Stimulated activated CD8-positive, alpha-beta memory T cell treated with anti-CD3 and anti-CD28 coated beads, Interleukin-4, amount 100 ng/mL, for 48 hours (primary cell): ENCODE measurements at places on chromosomes 2 and 18.

GRCh38 chr2:64214281-64215115, 70.3 kb upstream of the PELI1 start:
- DNase-seq: no peak

GRCh38 chr2:173205375-173205774, 129.7 kb downstream of the MAP3K20 start:
- no peak for DNase-seq

DNA sequence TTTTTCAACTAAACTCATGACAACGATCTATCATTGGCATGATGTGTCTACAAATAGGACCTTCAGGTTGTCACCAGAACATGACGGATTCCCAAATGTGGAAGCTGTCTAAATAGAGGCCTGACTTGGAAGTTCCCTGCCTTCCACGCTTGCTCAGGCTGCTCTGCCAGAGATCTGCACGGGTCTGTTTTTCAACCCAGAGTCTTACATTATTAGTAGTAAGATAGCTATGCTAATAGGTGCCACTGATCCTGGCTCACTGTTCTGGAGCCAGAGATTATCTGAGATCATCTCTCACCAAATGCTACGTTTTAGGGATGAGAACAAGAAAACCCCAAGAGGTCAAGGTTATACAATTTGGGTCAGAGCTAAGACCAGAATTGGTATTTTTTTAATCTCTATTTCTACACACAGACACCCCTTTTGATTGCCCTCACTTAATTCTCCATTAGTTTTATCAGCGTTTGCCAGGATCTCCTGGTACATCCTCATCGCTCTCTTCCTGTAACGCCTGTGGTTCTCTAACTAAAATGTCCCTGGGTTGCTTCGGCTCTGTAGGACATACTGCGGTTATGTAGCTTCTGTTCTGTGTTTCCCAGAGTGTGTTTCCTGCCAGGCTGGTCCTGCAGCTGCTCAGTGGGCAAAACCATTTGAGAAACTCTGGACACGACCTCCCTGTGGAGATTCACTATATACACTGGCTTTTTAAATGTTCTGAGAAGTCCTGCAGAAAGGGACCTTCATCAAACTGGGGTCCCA, 5.7 kb downstream of the CDC42EP3 start:
- DNase-seq: no peak

DNA sequence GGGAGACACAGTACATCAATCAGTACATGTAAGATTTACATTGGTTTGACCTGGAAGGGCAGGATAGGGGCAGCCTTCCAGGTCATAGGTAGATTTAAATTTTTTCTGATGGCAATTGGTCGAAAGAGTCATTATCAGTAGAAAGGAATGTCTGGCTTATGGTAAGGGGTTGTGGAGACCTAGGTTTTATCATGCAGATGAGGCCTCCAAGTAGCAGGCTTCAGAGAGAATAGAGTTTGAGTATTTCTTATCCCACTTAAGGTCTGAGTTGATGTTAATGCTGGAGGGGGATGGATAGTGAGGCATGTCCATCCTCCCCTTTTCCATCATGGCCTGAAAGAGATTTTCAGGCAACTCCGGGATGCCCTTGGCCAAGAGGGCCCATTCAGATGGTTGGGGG, 60.7 kb downstream of the SPTBN1 start:
- no peak for DNase-seq

- no peak for DNase-seq
These were observed 299.5 kb downstream of the CCDC102B start for GRCh38 chr18:69097349-69097748.

DNA sequence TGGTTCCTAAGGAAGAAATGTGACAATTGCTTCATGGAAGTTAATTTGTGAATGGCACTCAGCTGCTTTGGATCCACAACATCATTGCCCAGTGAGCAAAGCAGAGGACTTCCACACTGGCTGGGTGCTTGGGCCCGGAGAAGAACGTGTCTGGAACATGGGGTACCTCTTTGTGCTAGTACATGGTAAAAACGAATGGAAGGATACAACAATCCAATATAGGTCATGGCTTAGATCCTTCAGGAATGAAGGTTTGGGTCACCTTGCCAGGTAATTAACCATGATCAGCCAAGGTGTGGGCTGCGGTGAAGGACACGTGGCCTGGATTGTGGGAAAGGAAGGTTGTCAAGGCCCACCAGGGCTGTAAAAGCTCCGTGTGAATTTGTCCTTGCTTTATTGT, 245.9 kb upstream of the HS6ST1 start:
- DNase-seq: no peak

DNA sequence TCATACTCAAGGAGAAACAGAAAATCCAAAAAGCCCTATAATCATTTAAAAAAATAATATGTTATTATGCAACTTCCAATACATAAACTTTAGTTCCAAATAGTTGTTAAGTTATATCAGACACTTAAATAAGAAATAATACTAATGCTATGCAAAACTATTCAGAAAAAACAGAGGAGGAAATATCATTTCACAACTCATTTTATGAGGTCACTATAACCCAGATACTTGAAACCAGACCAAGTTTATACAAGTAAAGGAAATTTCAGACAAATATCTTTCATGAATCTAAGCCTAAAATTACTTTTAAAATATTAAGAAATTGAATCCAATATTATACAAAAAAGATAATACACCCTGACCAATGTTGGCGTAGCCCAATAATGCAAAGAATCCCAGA, 260.8 kb downstream of the CD226 start:
- DNase-seq: no peak

DNA sequence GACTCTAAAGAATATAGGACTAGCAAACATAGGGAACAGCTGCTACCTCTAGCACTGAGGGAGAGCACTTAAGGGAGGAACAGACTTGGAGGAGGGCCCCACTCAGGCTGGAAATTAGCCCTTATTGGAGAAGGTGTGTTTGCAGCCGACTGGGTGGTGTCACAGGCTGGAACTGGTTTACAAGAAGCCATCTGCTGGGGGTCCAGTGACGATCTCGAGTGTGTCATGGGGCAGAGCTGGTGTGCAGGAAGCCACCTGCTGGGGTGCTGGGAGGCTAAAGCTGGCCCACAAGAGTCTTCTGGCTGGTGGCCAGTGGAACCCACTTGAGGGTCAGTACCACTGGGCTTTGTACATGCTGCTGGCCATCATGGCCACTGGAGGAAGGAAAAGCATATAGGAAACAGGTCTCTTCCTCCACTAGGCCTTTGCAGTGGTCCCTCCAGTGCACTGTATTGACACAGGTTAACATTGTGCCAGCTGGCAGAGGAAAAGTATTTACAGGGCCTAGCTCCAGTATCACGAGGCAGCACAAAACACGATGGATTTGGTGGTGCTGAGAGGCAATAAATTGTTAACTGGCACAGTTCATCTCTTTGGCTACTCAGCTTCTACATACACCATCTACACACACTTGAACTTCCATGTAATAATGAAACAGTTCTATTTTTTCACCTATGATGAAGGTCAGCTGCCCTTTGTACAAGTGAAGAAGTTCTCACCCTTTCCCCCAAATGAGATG, 43.6 kb downstream of the MAP3K20 start:
- no peak for DNase-seq

GRCh38 chr2:119455066-119455718, 23.5 kb downstream of the TMEM37 start:
- DNase-seq: no peak

- no peak for DNase-seq
These were observed 497.8 kb downstream of the EIPR1 start for GRCh38 chr2:2879781-2880180.

DNA sequence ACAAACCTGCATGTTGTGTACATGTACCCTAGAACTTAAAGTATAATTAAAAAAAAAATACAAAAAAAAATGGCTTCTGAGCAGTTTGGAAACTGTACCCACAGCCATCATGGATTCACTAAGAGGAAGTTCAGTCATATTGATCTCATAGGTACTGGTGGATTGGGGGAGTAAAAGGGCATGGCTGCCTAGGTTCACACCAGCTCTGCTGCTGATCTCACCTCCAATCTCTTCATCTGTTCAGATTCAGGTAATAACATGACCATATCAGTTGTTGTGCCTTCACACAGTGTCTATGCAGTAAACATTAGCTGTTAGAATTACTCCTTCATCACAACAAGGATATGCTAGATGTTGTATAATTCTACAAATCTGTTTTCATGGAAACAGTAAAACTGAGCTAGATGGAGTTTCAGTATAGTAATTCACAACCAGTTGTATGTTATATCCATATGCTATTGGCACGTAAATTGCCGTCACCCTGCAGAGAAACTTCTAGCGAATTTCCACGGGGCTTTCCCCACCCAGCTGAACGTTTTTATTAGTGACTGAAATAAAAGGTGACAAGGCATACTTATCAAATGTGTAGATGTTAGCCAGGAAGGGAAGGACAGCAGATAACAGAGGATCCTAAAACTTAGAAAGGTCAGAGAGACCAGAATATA, 59.3 kb upstream of the ITM2C start:
- no peak for DNase-seq

- no peak for DNase-seq
These were observed 48.7 kb downstream of the FMNL2 start for GRCh38 chr2:152383702-152384101.

- peak; percentile 33 for DNase-seq
These were observed 770 bp downstream of the ZNF396 start for GRCh38 chr18:35376393-35376741.

DNA sequence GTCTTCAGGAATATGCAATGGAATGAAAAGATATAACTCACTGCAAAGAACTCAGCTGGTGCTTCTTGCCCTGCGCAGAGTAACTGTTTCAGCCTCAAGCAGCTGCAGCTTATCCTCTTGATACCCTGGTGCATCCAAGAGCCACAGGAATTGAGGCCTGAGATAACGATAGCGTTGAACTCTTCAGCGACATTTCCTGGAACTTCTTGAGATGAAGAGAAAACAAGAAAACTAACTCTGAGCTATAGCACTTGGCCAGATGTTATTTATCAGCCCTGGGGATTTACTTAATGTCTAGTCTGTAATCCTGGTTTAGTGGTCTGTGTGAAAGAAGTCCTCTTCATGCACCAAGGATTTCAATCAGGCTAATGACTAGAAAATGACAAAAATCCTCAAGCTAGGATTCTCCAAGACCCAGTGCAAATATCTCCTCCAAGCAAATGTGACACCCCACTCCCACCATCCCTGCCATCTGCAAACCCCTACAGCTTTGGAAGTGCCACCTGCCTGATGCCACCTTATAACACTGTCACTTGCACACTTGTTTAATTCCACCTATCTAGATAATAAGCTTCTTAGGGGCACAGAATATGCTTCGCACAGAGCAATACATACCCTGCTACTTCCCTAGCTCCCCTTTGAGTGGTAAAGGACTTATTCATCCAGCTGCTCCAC, 40.6 kb downstream of the EHD3 start:
- DNase-seq: no peak

- DNase-seq: no peak
These were observed 449.9 kb downstream of the LRATD1 start for GRCh38 chr2:15082105-15083058.

DNA sequence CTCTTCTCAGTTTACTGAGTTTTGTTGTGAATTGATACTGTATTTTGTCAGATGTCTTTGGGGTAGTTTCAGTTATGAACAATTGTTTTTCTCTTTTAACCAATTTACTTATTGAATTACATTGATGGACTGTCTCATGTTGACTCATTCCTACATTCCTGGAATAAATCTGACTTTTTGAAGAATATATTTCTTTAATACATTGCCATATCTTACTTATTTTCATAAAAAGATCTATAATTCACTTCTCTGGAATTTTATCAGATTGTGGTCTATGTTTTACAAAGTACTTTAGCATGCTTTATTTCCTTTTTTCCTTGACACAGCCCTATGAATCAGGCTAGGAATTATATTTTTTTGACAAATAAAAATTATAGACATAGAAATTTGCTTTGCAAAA, 268.3 kb downstream of the PLCL1 start:
- no peak for DNase-seq

- no peak for DNase-seq
These were observed 26.9 kb upstream of the KCNG2 start for GRCh38 chr18:79770826-79771225.

DNA sequence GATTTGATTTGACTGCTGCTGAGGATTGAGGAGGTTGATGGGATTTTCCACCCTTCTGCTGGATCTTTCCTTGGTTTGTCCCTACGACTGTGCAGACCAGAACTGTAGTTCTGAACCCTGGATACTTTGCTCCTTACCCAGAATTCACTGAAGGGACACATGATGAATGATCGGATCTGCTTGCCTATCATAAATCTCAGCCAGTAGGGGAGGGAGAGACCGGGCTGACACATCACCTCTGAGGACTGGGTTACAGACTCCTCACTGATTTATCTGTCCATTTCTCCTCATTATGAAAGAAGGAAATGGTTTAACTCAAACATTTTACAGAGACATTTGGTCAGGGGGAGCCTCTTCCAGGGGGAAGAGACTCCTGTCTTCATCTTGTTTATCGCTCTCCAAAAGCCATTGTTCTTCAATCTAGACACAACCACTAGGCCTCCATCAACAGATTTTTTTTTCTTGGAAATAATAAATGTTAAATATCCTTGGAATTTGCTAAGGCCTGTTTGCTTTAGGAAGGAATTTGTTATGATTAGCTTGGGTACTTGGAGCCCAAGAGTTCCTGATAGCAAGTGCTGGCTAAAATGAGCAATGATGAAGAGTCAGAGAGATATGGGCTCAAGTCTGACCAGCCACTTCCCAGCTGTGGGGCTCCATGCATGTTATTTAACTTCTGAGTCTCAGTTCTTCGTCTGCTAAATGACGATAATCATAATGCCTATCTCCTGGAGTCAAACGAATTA, 925.5 kb downstream of the SLC4A3 start:
- no peak for DNase-seq

DNA sequence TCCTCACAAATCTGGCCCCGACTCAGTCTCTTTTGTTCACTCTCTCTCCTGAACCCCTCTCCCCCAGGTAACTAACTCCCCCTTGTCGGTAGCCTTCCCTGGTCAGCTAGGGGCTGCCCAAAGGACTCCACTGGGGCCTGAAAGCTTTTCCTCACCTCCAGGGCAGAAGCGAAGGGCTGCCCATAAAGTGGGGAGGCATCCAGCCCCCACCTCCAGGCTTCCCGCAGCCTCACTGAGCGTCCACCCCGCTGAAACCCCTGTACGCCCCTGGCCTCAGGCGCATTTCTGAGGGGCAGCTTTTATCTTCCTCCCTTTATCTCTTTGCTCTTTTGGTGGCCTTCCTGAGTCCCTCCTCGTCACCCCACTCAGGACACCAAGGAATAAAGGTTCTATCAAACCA, 249.3 kb downstream of the CYP26B1 start:
- peak; percentile 2 for DNase-seq

DNA sequence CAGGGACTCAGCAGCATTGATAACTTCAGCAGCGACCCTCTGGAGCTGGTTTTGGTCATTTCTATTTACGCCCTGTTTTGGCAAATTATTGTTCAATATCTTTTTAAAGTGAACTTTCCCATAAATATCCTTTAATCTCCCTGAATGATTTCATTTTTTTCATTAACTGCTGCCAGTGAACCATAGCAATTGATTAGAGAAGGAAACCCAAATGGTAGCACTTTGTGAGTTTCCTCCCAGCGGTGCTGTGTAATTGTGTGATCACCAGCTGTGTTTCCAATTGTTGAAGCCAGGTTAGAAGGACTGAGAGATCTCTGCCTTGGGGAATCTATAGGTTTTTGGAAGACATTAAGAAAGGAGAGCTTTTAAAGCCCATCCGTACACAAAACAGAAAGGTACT, 16.3 kb downstream of the MAP3K20 start:
- DNase-seq: no peak
